ENCODE measurements at places on chromosomes 5 and 9. TPM values are rescaled to one million over a fixed set of nuclear protein-coding genes. Genes with fewer than 3 reads are reported as not detected.

Gene RGS3
- total RNA-seq: 33.5 TPM

Gene LHFPL2
- 81.8 TPM for total RNA-seq

Gene BAAT
- 0.40 TPM for total RNA-seq

Gene IL5
- total RNA-seq: 0.50 TPM

Gene ANKRD18A
- total RNA-seq: 4.6 TPM

DNA sequence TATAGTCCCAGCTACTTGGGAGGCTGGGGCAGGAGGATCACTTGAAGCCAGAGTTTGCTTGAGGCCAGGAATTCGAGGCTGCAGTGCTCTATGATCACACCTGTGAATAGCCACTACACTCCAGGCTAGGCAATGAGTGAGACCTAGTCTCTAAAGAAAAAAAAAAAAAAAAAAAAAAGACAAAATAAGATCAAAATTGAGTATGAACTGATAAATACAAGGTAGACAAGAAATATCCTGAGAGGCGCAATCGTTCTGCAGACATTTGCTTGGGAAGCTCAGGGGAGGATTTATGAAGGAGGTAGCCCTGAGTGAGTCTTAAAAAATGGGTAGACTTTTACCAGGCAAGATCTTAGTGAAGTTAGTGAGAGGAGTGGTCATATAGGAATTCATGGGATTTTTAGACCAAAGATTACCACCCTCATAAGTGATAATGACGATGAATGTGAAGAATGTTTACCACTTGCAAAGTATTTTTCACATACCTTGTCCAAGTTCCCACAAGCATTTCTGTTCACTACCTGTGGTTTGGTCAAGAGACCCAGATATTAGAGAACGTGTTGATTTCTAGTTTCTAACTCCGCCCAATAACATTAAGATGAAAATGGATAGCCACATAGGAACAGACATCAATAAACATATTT, 4.4 kb downstream of the PDCD1LG2 start:
- no peaks in the 10 kb centered on the region for H3K4me1 ChIP-seq
- H3K27ac ChIP-seq: no peak overlapping the region
- H3K4me3 ChIP-seq: no peak overlapping the region

DNA sequence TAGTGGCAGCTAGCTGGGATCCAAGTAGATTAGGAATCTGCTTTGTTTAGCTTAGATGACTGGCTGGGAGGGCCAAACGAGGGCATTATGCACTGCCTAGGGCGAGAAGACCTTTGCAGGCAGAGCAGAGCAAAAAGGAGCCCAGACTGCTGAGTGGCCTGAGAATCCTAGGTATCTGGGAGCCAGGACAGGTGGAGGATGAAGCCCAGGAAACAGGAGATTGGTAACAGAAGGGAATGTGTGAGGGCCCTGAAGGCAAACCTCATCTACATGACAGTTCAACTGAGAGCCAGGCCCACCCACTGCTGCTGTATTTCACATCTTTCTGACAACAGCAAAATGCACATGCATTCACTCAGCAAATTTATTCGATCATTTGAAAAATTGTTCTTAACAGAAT, 192.3 kb downstream of the DTWD2 start:
- H3K4me3 ChIP-seq: no peak overlapping the region
- H3K36me3 ChIP-seq: no peaks in the 10 kb centered on the region
- no peaks in the 10 kb centered on the region for H3K4me1 ChIP-seq
- no peak overlapping the region for H3K27ac ChIP-seq
- no peak for DNase-seq

DNA sequence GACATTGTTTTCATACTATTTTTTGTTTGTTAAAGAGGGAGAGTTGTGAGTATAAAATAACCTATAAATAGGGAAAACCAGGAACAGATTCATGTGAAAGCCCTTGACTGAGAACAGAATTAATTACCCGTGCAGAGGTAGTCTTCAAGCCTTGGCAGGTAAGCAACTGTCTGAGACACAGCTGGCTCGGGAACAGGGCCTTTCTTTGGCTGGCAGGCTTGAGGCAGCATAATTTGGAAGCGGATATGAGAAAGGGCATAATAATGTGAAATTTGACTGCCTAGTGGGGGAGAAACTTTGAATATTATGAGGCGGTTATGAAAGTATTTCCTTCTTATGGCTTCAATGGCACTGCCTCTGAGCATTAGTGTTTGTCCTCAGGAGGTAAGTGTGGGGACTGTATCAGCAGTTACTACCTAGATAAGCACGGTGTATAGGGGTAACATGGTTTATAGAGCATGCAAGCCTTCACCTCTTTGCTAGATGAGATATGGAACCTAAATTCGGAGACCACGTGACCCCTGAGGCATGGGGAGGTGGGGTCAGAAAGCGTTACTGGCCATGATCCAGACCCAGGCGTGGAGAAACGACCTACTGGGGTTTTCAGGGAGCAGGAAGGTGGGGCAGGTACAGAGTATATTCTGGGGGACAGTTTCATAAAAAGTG, 210.2 kb upstream of the GAS1 start:
- H3K27me3 ChIP-seq: no peaks in the 10 kb centered on the region
- H3K4me1 ChIP-seq: no peaks in the 10 kb centered on the region
- no peak for DNase-seq
- H3K36me3 ChIP-seq: no peaks in the 10 kb centered on the region
- H3K4me3 ChIP-seq: no peak overlapping the region

DNA sequence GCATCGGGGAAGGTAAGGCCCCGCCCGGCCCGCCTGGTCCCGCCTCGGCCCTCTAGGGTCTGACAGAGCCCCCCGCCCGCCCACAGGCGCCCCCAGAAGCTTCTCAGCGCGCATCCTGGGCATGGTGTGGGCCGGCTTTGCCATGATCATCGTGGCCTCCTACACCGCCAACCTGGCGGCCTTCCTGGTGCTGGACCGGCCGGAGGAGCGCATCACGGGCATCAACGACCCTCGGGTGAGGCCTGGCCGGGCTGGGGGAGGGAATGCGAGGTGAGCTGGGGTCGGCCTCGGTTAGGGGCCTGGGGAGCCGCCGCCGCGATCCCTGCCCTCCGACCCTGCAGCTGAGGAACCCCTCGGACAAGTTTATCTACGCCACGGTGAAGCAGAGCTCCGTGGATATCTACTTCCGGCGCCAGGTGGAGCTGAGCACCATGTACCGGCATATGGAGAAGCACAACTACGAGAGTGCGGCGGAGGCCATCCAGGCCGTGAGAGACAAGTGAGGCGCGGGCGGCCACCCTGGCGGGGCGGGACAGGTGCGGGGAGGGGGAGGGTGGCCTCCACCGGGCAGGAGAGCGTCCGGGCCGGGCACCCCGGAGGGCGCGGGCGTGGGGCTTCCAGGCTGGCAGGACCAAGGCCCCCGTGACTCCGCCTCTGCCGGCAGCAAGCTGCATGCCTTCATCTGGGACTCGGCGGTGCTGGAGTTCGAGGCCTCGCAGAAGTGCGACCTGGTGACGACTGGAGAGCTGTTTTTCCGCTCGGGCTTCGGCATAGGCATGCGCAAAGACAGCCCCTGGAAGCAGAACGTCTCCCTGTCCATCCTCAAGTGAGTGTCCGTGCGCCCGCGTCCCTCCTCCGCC, 7.1 kb downstream of the LRRC26 start:
- DNase-seq: no peak
- no peak overlapping the region for H3K4me3 ChIP-seq
- H3K27ac ChIP-seq: no peak overlapping the region
- peaks cover 79% of the 10 kb centered on the region for H3K36me3 ChIP-seq
- H3K27me3 ChIP-seq: peaks cover 79% of the 10 kb centered on the region
- peaks cover 15% of the 10 kb centered on the region for H3K4me1 ChIP-seq

DNA sequence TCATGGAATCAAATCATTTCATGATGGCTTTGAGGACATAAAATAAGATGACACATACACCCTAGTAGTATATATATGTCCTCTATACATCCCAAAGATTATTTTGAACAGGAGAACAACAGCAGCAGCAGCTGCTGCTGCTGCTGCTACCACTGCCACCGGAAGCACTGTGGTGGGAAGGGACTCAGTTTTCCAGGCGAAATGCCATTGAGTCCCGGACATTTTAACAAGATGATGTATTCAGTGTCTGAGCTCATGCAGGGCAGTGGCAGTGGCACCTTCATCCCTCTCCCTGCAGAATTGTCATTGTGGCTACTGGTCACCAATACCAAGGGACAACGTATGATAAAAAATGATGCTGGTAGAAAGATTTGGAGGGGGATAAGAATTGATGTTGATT, 151.3 kb downstream of the CHSY3 start:
- H3K27me3 ChIP-seq: no peaks in the 10 kb centered on the region
- H3K27ac ChIP-seq: no peak overlapping the region

GRCh38 chr9:128034821-128035652, 32.1 kb downstream of the NAIF1 start:
- no peak overlapping the region for H3K4me3 ChIP-seq
- peaks cover 6% of the 10 kb centered on the region for H3K4me1 ChIP-seq
- H3K36me3 ChIP-seq: no peaks in the 10 kb centered on the region
- no peaks in the 10 kb centered on the region for H3K27me3 ChIP-seq
- H3K27ac ChIP-seq: no peak overlapping the region

GRCh38 chr5:156505101-156505500, 178.1 kb downstream of the SGCD start:
- no peaks in the 10 kb centered on the region for H3K36me3 ChIP-seq
- no peaks in the 10 kb centered on the region for H3K27me3 ChIP-seq

- no peak overlapping the region for H3K27ac ChIP-seq
- H3K4me3 ChIP-seq: no peak overlapping the region
- no peaks in the 10 kb centered on the region for H3K36me3 ChIP-seq
Measured at GRCh38 chr5:158953929-158954534, 145.7 kb downstream of the EBF1 start.

DNA sequence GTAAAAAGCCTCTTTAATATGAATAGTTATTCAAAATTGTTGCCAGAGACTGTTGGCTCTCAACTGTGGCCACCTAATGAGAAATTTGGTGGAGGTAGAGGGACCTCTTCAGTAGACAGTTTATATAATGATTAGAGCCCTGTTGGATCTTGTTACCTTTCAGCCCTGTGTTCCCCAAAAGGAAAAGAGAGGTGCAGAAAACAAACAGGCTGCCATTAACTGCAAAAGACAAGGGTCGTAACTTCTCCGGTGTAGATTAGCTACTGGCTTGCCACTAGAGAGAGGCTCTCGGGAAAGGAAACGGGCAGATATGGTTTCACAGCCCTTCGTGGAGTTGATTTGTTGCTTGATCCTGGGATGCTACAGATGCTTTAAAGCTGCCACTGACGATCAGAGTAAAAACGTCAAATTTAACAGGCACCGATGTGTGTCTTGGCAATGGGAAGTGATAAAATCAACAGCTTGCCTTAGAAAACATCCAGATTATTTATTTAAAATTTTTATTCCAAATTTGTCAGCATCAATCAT, 7.8 kb downstream of the FST start:
- peaks cover 11% of the 10 kb centered on the region for H3K27me3 ChIP-seq
- H3K4me1 ChIP-seq: no peaks in the 10 kb centered on the region
- no peak overlapping the region for H3K27ac ChIP-seq

DNA sequence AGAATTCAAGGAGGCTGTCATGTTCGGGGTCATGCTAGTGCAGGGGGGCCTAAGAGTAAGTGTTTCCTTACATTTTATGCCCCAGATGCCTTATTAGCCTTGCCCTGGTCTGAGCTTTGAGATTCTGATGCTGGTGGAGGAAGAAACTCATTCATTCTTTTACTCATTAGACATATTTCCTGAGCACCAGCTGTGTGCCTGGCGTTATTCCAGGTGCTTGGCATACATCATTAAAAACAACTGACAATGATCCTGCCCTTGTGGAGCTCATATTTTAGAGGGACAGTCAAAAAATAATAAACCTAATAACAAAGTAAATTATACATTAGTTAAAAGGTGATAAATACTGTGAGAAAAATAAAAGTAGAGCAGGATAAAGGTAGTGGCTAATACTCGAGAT, 138.9 kb upstream of the SGCD start:
- no peaks in the 10 kb centered on the region for H3K4me1 ChIP-seq
- no peak overlapping the region for H3K4me3 ChIP-seq
- no peaks in the 10 kb centered on the region for H3K27me3 ChIP-seq
- H3K36me3 ChIP-seq: no peaks in the 10 kb centered on the region

DNA sequence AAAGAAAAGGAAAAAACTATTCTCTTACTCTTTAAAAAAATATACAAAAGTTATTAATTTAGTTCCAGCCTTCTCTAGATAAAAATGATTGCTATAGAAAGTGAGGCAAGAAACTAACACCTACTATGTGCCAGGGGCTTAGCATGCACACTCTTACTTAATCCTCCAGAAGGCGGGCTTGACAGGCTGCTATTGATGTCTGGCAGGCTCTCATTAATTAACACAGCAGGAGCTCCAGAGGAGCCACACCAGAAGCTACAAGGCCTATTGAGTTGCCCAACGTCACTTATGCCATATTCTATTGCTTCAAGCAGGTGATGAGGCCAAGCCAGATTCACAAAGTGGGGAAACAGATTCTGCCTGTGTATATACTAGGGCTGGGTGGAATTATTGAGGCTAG, 54.6 kb upstream of the CLINT1 start:
- H3K36me3 ChIP-seq: no peaks in the 10 kb centered on the region
- no peak for DNase-seq
- H3K27ac ChIP-seq: no peak overlapping the region
- no peak overlapping the region for H3K4me3 ChIP-seq

DNA sequence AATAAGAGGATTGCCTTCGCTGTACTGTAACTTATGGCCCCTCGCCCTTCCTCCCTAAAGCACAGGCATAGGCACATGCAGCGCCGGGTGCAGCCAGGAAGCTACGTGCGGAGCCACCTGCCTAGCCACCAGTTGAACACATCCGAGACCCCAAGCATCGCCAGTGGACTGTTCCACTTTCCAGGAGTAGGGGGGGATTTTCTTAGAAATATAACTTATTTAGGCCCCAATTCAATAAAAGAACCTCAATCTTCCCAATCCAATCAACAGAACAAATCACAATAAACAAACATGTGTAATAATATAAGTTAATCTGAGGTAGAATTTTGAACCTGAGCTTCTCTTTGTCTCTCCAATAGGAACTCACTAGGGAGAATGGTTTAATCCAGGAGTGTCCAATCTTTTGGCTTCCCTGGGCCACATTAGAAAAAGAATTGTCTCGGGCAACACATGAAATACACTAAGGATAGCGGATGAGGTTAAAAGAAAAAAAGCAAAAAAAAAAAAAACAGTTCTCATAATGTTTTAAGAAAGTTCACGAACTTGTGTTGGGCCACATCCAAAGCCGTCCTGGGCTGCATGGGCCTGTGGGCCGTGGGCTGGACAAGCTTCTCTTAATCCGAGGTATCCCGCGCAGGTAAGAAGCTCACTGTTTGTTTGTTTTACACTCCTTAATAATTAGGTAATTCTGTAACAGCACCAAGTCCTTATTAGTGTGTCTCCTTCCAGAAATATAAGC, 22.0 kb upstream of the NIPBL start:
- H3K36me3 ChIP-seq: no peaks in the 10 kb centered on the region
- no peaks in the 10 kb centered on the region for H3K4me1 ChIP-seq
- no peak overlapping the region for H3K27ac ChIP-seq
- DNase-seq: no peak

GRCh38 chr9:37715991-37716505, 37.6 kb upstream of the TRMT10B start:
- H3K27me3 ChIP-seq: no peaks in the 10 kb centered on the region
- no peaks in the 10 kb centered on the region for H3K36me3 ChIP-seq
- H3K4me3 ChIP-seq: no peak overlapping the region
- H3K4me1 ChIP-seq: no peaks in the 10 kb centered on the region
- H3K27ac ChIP-seq: no peak overlapping the region

Measured in spinal cord (tissue), 10 donors.